AG04449 (cell line): ENCODE measurements at places on chromosomes 11 and 22.

DNA sequence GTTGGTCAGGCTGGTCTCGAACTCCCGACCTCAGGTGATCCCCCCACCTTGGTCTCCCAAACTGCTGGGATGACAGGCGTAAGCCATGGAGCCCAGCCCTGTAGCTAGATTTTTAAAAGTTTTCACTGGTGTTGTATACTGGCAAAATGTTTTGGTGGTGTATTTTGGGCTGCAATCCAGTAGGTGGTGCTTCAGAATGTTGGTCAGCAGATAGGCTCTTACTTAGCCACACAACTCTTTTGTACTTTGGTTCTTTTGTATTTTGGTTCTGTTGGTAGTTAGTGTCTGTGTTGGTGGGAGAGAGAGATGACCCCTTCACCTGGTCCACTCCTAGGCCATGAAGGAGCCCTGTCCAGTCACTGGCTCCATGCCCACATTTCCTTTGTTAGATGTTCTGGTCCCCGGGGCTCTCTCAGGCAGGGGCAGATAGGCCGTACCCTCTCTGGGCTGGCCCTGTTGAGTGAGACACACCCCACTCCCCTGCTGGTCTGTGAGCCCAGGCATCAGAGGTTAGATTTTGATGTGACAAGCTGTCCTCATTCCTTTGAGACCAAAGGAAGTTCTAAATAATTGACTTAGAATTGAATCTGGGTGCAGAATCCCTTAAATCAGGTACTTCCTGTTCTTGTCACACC is 123.8 kb downstream of the DDX10 start:
- DNase-seq, result no peak

DNA sequence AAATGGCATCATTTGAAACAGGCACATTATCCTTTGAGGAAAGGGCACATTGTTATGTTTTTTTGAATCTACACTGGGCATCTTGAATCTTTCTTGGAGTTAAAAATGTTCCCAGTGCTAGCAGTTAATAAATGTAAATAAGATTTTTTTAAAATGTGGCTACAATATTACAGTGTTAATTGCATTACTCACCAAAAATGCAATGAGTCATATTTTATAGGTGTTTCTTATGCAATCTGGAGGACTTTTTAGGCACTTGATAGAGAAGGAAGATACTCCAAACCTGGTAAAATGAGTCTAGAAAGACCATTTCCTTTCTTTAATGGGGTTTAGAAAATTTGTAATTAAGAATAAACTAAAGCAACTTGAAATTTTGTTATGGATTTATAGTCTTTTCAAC is 238.0 kb downstream of the METTL15 start:
- DNase-seq, result no peak

DNA sequence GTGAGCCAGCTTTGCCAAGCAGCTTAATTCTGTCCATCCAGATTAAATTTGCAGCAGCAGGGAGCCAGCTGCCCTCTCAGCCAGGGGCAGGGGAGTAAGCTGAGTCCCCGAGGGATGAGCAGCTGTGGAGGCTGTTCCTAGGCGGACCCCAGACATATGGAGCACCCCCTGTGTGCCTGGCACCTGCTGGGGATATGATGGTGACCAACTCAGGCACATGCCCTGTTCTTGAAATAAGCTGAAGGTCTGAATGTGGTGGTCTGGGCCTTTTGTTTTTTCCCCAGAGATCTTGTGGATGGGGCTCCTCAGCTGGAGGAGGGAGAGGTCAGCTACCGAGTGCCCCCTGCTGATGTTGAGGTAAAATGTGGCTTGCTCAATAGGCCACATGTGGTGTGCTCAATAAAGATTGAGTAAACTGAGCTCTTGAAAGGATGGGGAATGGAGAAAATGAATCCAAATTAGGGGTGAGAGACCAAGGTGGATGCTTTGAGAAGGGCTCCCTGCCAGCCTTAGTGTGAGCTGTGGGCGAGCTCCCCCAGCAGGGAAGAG is 103.3 kb upstream of the NNMT start:
- no peak for DNase-seq

DNA sequence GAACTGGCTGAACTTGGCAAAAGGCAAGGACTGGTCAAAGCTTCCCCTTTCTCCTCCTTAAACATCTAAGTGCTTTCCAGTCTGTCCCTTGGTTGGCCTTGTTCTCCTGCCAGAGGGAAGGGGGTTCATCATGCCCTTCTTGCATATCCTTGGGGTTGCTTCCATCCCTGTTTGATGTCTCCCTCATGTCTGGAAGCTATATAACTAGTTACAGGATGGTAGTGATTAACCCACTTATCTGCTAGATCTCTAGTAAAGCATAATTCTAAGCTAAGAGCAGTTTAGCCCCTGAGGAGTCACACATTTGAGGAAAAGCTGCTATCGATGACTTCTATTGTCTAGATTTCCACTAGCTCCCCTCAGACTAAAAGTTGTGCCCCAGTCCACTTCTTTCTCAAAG is 22.9 kb downstream of the APOL5 start:
- no peak for DNase-seq

DNA sequence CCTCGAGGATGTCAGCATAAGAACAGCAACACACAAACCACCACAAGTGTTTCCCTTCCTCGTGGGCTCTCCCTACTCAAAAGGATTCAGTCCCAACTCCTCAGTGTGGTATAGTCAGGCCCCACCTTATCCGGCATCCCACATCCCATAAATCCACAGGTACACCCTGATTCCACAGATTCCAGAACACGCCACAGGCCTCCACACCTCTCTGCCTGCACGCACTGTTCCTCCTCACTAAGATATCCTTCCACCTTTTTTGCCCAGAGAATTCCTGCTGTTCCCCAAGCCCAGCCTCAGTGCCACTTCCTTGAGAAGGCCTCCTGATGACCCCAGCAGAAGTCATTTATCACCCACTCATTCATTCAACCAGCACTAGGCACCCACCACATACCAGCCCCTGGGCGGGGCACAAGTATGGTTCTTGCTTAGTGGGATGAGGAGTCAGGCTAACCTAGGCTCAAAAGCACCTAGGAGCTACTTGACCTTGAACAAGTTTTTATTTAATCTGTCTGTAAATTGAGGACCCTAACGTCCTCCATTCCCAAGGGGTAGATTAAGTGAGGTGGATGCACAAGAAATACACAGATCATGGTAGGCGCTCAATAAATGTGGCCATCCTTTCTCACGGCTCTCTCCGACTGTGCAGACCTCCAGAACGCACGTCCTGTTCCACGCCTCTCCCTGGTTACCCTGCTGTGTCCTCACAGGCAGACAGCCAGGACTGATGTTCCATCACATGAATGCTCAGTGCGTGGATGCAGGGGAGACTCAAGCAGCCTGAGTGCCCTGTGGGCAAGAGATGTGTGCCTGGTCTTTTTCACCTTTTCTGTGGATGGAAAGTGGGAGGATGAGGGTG is 2.1 kb upstream of the KCNJ4 start:
- DNase-seq, result no peak

- no peak for DNase-seq
Measured at GRCh38 chr22:18905540-18906409, at the start of gene DGCR6. TSS of gene DGCR6 (plus strand) at chr22:18906320. CDS start at chr22:18906375, 55 bp downstream.

DNA sequence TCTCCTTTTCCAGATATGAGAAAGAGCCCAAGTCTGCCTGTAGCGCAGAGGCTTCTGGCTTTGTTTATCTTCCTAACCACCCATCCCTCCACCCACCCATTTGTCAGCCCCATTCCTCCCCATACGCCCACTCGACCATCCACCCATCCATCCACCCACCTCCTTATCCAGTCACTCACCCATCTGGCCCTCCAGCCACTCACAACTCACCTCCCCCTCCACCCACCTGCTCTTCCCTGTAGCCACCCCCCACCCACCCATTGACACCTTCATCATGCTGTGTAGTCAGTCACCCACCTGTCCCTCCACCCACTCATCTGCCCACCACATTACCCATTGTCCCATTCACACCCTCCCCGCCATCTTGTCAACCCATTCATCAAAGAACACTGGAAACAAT is 5.5 kb downstream of the CST6 start:
- no peak for DNase-seq

DNA sequence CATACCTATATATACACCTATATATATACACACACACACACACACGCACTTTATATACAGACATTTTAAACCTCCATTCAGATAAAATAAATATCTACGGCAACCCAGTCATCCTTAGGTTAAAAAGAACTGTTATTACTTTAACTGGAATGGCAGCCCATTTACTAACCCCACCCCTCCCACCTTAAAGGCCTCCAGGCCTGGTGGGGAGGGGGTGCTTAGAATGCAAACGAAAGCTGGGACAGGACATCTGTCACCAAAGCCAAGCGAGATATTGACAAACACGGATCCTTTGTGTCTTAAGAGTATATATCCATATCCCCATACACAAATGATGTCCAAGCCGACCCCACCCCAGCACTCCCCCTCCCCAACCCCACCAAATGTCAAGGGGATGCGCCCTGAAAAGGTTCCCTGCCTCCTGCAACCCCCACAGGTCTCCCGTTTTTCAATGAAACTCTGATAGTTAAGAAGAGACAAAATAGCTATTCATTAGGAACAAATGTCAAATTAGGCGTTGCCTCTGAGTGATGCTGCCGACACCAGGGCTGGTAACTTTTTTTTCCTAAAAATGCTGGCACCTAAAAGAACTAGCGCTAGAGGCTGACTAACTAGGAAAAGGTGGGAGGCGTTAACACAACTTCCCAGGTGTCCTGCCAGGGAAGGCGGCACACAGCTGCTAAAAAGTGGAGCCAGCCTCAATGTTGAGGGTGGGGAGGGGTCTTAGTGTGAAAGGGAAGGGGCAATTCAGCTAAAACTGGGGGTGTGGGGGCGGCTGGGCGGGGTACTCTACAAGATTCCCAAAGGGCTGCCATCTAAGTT is 5.6 kb downstream of the MN1 start:
- DNase-seq, result no peak
